ENCODE measurements at places on chromosomes 1 and 21. TPM values are rescaled to one million over a fixed set of nuclear protein-coding genes. Genes with fewer than 3 reads are reported as not detected.

DNA sequence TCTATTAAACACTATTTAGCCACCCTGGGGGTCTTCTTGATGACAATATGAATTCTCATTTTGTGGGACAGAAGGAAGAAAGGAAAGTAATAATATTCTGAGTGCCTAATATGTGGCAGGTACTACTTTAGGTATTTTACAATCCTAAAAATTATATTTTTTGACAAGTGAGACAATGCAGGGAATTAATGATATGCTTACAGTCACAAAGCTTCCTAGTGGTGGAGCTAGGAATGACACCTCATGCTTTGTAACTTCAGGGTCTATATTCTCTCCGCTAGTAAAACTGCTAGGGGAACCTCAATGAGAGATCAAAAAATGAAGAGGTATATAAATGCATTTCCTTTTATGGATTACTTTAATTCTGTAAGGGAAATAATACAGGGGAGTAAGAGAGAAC is 44.3 kb downstream of the TPR start:
- no peak for DNase-seq

DNA sequence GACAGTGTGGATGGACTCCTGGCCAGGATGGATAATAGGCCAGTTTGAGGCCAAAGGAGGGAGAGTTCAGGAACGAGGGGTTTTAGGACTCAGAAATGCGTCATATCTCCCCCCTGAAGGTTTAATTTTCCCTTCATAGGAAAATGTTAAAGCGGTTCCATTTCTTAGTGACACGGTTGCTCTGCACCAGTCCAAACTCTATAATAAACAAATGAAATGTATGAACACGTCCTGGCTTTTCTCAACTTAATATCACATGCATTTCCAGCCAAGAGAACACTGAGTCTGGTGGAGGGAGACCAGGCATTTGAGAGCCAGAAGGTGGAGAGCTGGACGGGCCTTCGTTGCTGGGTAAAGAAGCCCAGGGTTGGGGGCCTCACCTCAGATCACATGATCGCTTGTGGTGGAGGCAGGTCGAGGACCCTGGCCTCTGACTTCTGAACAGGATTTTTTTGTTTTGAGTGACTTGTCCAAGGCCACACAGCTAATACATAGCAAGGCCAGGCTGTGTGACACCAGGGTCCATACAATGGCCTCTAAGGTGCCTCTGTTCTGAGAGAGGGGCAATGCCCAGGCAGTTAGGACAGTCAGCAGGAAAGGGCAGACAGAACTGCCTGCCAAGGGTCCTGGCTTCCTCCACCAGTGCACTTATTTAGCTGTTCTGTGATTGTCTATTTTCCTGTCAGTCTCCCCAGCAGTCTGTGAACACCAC is 11.4 kb downstream of the SLC1A7 start:
- DNase-seq = no peak

DNA sequence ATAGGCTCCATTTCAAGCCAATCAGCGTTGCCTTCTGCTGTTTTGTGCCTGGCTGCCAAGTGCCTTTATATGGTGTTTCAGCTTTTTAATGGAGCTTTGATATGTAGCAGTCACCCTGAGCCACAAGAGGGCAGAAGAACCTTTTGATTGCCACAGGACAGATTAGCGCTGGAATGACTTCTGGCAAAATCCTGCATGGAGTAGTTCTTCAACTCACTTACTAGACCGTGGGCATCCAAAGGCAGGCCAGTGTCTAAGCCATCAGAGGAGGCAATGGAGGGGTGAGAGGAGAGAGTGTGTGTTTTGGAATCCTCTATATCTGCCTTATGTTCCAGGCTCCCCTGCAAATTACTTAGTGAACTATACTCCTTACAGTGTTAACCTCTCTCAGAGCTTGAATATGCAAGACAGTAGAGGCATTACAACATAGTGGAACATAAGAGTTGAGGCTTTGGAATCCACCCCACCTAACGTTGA is 56.2 kb downstream of the ST3GAL3 start:
- peak; percentile 56 for DNase-seq

DNA sequence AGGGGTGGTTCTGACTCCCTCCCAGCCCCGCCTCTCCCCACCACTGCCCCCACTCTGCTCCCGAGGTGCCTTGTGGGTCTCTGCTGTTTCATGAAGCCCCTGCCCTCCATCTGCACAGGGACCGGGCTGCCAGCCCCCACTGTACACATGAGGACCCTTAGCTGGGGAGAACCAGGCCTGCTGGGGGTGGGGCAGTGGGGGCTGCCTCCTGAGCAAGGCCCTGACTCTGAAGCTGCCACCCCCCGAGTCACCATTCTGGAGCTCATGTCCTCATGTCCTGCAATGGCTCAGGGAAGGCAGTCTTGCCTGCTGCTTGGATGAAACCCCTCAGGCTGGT is 8.4 kb downstream of the HES3 start:
- DNase-seq = no peak

DNA sequence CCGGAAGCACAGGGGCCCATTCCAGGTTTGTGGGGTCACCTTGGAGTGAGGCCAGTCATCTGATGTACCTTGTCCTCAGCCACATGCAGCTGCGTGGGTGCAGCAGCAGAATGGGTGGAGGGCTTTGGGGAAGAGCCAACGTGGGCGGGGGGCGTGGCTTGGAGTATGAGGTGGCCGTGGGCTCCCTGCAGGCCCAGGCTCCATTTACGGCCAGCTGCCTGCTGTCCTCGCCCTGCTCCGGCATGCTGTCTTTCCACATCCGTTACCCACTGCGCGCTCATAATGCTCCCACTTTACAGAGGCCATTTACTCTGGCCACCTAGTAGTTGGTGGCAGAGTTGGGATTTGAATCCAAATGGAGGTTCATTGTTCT is 27.8 kb upstream of the TINAGL1 start:
- no peak for DNase-seq

- DNase-seq = no peak
Measured at GRCh38 chr1:91454136-91454535, 46.5 kb upstream of the CDC7 start.

DNA sequence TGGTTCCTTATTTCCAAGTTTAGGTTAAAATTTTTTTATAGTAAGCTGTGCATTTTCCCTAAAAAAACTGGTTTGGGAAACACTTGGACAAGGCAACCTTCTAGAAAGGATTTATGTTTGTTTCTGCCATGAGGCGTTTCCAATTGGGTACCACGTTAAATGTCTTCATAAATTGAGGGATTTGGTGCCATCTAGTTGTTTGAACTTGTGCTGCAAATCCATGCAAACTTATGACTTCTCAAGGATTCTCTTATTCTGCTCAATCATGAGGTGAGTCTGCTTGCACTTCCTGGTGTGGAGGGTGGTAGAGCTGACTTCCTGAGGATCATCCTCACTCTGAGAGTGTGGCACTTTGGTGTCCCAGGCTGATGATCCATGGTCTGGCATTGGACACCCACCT is 123.3 kb downstream of the PCNX2 start:
- no peak for DNase-seq

DNA sequence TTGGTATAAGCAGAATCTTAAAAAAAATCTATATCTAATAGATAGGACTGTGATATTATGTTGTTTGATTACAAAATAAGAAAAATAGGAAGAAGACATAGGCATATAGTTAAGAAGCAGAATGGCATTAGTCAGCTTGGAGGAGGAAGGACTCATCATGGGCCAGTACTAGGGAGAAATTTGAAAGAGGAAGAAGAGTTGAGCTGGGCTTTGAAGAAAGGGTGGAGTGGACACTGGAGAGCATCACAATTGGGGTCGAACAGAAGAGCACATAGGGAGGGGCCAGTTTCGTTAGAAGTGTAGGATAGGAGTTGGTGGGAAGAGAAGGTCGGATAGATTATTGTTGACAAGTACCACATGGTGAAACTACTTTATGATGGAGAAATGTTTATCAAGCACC is 129.3 kb downstream of the CACHD1 start:
- DNase-seq = no peak

DNA sequence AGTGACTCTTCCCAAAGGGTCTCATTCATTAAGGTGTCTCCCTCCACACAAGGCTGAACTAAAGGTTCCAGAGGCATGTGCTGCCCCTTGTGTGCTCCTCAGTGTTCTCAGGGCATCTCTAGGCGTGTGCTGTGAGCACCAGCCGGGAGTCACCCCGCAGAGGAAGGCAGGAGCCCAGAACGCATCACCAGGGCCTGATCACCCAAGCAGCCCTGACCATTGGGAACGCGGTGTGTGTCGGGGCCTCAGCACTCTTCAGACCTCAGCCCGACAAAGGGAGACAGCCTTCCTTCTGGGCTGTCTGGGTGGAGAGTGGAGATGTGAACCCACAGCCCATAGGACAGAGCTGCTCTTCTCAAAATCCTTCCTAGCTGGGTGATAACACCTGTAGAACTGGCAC is 9.1 kb downstream of the SLC37A1 start:
- no peak for DNase-seq

DNA sequence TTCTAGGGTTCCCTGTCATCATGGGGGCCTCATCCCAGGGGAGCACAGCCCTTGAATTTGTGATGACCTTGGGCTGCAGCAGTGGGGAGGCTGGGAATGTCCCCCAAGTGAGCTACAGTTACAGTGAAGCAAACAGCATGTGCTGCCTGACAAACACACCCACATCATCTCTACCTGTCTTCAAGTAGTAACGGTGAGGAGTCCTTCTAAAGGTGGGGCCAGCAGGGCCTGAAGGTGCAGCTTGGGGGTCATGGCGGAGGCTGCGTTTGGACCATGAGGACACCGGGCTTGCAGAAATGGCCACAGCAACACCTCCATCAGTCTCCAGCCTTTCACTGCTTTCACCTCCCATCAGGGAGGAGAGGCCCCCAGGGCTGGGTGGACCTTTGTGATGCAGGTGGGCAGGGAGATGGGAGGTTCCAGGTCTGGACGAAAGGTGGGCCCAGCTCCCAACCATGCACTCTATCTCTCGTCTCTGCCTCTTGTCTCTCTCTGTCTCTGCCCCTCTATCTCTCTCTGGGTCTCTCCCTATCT is 55.7 kb downstream of the WNT9A start:
- DNase-seq = no peak

DNA sequence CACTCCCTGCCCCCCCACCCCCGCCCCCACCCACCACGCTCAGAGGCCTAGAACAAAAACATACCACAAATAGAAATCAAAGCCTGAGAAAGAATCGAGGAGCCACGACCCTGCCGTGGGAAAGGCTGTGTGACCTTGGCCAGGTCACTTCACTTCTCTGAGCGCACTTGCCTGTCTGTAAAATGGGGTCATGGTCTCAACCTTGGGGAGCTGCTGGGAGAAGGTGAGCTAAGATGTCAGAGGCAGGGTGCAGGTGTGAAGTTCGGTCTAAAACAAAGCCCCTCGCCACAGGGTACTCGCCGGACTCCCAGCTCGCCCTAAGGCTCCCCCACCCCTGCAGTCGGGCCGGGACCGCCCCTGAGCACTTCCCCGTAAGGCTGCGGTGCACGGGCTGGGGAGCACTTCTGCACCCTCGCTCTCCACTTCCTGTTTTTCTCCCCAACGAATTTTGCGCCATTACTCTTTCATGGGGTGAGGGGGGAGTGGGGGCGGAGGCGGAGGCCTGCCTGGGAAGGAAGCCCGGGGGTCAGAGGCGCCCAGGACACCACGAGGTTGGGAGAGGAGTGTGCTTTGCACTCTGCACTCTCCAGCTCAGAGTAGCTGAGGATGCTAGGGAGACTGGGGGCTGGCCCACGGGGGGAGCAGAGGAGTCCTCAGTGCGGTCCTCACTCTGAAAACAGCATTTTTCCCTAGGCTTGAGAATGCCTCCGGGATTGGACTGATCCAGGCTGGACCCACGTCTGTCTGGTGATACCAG is 21.9 kb upstream of the PIK3CD start:
- DNase-seq = no peak

DYNLT5 gene
- polyA plus RNA-seq = 1.9 TPM

RGS8 gene
- 0.03 TPM for polyA plus RNA-seq

FRRS1 gene
- polyA plus RNA-seq = 10.0 TPM

COL8A2 gene
- 1.8 TPM for polyA plus RNA-seq

PGLYRP4 gene
- not detected for polyA plus RNA-seq

SLAMF9 gene
- polyA plus RNA-seq = not detected
